Stimulated activated CD4-positive, alpha-beta T cell treated with anti-CD3 and anti-CD28 coated beads, Interleukin-4, amount 100 ng/mL, for 4 hours (primary cell): ENCODE measurements at places on chromosomes 1 and 21.
A peak's percentile ranks its signal among the peaks of the same experiment; 100 is the strongest.

DNA sequence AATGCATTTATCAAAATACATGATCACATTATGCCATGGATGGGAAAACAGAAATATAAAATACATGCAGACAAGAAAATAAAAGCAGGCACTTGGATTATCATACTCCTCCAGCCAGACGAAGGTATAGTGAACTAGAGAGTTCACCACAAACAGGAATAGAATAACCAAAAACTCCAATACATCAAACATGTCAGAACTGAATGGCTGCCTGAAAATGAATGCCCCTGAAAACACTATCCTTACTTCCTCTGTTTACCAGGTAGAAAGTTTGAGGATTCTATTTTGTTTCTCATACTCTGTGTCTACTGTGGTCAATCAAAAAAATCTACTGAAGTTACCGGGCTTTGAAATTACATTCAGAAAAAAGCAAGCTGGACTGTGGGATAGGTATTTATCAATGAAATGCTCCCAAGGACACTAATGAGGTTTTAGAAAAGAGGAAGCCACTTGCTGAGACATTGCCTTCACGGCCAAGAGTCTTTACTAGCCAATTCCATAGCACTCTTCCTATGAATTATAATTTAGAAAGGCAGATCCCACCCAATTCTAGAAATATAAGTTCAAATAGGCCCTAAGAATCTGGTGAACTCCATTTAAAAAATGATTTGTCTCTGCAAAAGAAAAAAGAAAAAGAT lies 197.7 kb downstream of the SMYD3 start:
- no peak for DNase-seq

- no peak for DNase-seq
These were observed 206.7 kb downstream of the SETD4 start for GRCh38 chr21:35853321-35854239.

DNA sequence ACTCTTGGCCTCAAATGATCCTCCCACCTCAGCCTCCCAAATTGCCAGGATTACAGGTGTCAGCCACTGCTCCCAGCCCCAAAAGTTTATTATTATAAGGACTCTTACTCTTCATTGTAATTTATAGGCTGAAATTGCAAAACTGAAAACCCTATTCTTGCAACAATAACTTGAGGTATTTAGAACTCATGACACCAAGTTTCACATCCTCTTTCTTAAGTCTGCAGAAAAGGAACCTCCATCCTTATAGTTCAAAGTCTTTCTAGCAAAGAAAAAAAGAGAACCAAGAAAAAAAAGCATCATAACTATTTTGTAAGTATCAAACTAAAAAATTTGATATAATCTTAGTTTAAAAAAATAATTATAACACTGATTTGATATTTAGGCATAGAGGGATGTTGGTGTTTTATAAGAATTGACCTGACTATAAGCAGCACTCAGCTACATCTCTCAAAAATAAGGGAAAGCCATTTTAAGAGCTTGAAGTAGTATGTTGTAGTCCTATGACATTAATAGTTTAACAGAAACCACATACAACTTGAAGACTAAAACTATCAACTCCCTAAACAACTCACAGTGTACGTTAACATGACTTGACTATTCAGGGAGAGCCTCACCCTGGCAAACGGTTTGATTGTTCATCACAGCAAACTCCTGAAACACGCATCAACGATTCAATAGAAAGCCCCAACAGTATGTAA lies 122.4 kb downstream of the AKT3 start:
- no peak for DNase-seq

GRCh38 chr21:39479164-39479813 lies 27.5 kb downstream of the SH3BGR start:
- no peak for DNase-seq

DNA sequence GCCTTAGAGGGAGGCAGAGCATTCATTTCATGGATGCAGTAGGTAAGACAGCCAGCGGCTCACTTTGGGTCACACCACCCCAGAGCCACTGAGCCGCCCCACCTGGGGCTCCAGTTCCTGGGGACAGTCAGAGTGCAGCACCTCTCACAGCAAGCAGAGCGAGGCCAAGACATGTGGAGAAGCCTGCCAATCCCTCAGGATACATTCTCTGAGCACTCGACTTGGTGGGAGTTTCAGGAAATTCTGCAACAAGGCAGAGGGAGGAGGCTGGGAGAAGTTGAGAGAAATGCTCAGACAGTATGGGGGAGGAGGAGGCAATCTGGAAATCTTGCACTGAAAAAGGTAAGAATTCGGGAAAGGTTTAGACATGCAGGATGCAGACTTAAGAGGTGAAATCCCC lies 60.8 kb upstream of the WLS start:
- no peak for DNase-seq

DNA sequence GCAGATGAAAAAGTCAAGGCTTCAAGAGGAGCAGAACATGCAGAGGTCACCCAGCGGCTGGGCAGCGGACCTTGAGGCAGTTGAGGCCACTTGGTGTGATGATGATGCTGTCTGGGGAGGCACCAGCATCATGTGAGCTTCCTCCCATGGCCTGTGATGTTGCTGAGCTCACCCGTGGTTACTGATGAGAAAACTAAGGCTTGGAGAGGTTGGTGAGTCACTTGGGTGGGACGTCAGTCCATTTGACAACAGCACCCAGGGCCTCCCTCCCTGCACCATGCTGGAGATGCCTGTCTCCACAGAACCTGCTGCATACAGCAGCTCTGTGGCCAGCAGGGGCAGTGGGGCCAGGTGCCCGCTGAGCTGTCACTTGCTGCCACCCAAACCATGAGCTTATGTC lies 146.8 kb downstream of the NPHP4 start:
- DNase-seq: no peak

DNA sequence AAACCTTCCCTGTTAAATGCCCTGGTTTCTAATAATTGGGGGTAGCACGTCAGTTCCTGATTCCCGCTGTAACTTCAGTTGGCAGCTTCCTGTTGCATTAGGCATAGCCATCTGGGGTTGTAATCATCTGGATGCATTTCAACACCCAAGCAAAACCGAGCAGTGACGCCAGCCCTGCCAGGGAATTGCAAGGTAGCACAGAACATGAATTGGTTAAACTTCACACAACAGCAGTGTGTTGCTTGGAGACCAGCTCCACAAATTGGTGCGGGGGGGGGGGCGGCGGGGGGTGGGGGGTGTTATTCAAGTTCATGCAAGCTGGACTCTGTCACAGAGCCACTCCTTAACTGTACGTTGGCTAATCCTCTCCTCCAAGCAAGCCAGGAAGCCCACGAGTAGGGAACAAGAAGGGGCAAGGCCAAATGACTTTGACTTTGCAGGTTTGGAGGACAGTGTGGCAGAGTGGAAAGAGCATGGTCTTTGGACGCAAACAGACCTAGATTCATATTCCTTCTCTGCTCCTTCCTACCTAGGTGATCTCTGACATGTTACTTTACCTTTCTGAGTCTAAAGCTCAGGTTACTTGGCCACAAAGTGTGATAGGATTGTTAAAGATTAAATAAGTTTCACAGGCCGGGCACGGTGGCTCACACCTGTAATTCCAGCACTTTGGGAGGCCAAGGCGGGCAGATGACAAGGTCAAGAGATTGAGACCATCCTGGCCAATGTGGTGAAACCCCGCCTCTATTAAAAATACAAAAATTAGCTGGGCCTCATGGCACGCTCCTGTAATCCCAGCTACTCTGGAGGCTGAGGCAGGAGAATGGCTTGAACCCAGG lies 4.7 kb downstream of the LAX1 start:
- DNase-seq: no peak

DNA sequence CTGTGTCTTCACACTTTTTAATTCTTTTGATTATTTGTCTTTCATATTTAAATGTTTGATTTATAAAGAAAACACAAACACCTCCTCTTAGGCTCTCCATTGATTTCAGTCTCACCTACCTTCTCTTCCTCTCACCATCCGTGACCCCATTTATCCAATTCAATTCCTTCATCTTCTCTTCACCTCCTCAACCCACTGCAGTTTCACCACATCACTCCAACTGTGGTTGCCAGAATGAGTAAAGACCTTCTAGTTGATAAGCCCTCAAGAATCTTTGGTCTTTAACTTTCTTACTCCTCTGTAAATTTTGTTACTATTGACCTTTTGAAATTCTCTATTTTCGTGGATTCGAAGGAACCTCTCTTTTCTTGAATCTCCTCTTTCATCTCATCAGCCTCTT lies 260.7 kb downstream of the CHRM3 start:
- no peak for DNase-seq

DNA sequence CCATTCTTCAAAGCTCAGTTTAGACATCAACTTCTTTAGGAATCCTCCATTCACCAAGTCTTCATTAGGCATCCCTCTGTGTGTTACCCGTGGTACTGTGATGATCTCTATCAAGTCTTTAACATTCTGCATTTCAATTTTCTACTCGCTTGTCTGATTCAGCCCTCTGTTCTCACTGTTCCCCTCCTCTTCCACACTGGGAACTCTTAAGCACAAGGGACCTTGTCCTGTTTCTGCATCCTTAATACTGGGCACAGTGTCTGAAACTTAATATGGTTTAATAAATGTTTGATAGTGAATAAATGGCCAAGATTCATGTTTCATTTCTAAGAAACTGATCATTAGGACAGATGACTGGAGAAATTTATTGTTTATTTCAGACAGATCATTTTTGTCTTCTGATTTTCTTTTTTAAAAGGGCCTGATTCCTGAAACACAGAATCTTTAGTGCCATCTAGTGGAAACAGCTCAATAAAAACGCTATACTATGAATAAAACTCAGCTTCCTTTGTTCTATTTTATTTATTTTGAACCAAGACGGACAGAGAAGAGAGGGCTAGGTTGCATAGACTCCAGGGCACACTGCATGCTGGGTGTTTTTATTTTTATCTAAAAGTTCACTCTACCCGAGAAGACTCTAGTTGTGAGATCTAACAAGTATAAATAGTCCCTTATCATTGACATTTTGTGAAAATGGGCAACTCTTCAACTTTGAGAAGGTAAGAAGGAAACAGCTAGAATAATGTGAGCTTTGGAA lies 7.0 kb upstream of the TRIM45 start:
- no peak for DNase-seq

- DNase-seq: no peak
These were observed 674.4 kb downstream of the KIF26B start for GRCh38 chr1:245829194-245829593.

DNA sequence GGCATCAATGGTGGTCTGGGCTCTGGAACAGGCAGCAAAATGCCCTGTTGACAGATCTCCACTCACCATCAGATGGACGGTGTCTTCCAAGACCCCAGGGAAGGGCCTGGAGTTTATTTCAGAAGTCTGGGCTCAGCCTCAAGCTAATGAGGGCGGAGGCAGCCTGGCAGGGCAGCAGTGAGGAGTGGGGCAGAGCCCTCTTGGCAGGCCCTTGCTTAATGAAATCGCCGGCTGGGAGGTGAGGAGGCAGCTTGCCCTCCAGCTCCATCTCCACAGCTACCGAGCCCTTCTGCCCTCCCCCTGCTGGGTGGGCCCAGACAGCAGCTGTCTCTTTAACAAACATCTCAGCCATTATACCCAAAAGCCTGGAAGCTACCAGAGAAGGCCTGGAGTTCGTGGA lies 22.0 kb upstream of the GRIK3 start:
- DNase-seq: no peak

DNA sequence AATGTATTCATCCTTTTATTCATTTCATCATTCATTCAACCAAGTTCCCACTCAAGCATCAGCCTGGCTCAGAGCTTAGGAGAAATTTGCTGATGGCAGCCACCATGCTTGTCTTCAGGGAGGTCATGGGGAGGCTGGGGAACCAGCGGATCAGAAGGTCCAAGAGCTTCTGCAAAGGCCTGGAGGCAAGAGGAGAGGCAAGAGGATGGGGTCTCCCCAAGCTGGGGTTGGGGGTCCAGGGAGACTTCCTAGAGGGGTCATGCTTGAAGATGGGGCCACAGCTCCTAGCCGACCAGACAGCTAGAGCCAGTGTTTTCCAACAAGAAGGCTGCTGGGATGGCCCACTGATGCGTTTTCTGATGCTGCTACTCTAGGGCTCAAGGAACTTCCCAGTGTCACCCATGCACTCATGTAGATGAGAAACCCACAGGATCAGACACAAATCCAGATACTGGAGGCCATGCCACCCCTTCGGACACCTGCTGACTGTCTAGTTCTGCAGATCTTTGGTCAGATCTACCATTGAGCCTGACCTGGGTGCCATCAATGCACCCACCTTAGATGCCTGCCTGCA lies 315.2 kb downstream of the AJAP1 start:
- DNase-seq: no peak

GRCh38 chr1:170578359-170578758 lies 46.4 kb downstream of the GORAB start:
- no peak for DNase-seq

- no peak for DNase-seq
These were observed 11.5 kb upstream of the ABCG1 start for GRCh38 chr21:42207426-42207825.

- peak; percentile 2 for DNase-seq
These were observed 849 bp downstream of the NFIA start for GRCh38 chr1:61083013-61083806.
